Stimulated activated CD8-positive, alpha-beta memory T cell treated with anti-CD3 and anti-CD28 coated beads, Interleukin-2, amount 100 ng/mL, for 1 hour (primary cell): ENCODE measurements at places on chromosomes 11 and 22.

- DNase-seq, result no peak
Observed at GRCh38 chr11:132876239-132876638, 656.1 kb downstream of the OPCML start.

- no peak for DNase-seq
Observed at GRCh38 chr11:133905677-133906156, 51.1 kb downstream of the IGSF9B start.

DNA sequence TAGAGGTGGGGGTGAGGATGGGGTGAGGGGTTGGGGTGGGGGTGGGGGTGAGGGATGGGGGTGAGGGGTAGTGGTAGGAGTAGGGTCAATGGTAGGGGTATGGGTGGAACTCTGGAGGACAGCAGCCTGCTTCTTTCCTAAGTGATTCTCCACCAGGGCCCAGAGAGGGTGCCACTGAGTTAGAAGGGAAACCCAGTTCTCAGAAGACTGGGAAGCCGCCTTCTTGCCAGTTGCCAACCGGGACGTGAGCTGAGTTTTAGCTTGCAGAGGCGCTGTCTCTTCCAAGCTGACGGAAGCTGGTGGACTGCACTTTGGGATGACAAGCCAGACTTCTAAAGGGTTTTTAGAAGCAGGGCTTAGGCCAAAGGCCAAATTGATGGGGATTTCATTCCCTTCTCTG is 104.4 kb downstream of the NAT10 start:
- no peak for DNase-seq

GRCh38 chr11:126655807-126656128 is 300.3 kb downstream of the ST3GAL4 start:
- no peak for DNase-seq

- no peak for DNase-seq
Observed at GRCh38 chr11:66316849-66317251, at the start of gene CD248. CD248 (minus strand) TSS chr11:66317044; CDS start chr11:66317027, 17 bp downstream.

- no peak for DNase-seq
Observed at GRCh38 chr11:86575208-86575855, 97.1 kb downstream of the ME3 start.

DNA sequence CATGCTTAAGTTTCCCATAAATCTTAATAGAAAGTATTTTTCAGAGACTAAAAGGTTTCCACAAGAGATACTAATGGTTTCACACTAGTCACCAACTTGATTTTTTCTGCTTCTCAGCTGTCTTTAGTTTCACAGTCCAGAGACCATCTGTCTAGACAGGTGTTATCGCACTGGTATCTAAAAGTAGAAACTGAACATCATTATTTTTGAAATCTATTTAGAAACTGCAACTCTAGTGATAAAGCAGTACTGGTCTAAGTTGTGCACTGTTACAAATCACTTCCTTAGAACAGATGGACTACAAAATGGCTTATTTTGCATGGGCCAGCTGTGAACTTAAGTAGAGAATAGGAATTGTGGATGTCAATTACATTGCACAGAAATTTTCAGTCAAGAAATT is 78.0 kb downstream of the CNTN5 start:
- DNase-seq, result no peak

DNA sequence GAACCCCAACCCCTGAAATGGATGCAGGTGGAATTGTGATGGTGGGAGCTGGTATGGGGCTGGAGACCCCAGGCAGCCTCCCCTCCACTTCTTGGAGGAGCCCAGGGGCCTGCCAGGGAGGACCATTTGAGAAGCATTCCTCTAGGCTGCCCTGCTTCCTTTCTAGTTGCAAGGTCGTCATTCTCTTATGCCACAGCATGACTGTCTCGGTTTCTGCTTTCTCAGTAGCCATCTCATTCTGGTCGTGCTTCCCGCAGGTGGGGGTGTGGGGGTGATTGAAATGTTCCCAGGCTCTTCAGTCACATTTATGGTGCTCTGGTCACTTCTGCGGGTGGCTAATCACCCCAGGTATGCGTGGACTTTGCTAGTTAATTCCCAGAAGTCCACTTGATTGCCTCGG is 223.7 kb upstream of the TBCEL start:
- DNase-seq, result no peak
